ENCODE measurements at places on chromosomes 2 and 18. TPM values are rescaled to one million over a fixed set of nuclear protein-coding genes. Genes with fewer than 3 reads are reported as not detected.

DNA sequence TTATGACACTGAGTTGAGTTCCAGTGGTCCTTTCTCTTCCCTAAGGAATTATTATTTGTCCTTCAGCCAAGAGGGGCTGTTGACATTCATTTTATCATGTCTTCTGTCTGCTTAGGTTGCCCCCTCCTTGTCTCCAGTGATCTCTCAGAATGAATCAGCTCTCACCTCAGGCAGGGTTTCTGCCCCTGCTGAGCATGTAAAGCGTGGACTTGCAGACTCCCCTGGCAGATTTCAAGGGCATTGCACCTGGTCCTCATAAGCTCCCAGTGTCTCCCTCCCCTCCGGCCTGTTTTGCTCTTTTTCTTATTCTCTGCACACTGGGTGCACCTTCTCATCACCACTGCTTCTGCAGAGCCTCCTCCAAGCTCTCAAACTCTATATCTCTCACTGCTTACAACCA is 188.4 kb downstream of the KCNS3 start:
- no peak for DNase-seq
- peaks cover 8% of the 10 kb centered on the region for H3K4me1 ChIP-seq
- H3K27me3 ChIP-seq: no peaks in the 10 kb centered on the region

DNA sequence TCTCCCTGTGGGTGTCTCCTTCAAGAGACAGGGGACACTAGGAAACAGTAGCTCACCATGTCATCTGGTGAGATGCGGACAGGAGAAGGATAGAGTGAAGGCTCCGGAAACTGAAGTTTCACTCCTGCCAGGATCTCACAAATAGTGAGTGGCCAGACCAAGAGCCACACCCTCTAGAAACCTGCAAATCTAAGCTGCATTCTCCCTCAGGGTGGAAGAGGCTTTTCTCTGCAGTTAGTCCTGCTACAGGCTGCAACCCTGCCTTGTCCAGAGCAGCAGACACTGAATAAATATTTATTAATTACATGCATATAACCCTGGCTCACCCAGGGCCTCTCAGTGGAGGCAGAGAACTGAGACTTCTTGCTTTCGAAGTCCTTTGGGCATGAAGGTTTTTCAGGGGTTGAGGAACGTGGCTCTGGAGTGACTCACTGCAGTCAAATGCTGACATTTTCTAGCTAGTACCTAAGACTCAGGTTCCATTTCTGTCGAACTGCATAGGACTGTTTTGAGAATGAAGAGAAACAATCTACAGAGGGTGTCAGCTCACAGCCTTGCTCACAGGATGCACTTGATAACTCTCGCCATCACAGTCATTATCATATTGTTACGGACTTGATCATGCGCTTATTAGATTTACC is 87.3 kb downstream of the ACTR2 start:
- no peak overlapping the region for H3K4me3 ChIP-seq
- no peaks in the 10 kb centered on the region for H3K27me3 ChIP-seq
- no peak overlapping the region for H3K27ac ChIP-seq
- peaks cover 17% of the 10 kb centered on the region for H3K36me3 ChIP-seq
- no peak for DNase-seq

GRCh38 chr2:169509298-169509885 is at the start of gene KLHL41:
Gene KLHL41 (plus strand): TSS chr2:169509702. CDS start chr2:169509779, 77 bp downstream.
- no peak within 1 kb of the TSS for H3K4me3 ChIP-seq
- H3K27me3 ChIP-seq: no peaks in the 10 kb centered on the region
- H3K27ac ChIP-seq: peak within 1 kb of the TSS; percentile 3
- H3K4me1 ChIP-seq: peaks cover 7% of the 10 kb centered on the region

GRCh38 chr2:226869371-226869770 is 33.5 kb downstream of the RHBDD1 start:
- no peak overlapping the region for H3K4me3 ChIP-seq
- DNase-seq: no peak
- H3K36me3 ChIP-seq: peaks cover 53% of the 10 kb centered on the region
- H3K27ac ChIP-seq: no peak overlapping the region
- no peaks in the 10 kb centered on the region for H3K27me3 ChIP-seq
- H3K4me1 ChIP-seq: no peaks in the 10 kb centered on the region

SNED1 gene
- 22.7 TPM for total RNA-seq

GRCh38 chr2:128502200-128502599 is 183.5 kb upstream of the HS6ST1 start:
- H3K4me3 ChIP-seq: no peak overlapping the region
- no peaks in the 10 kb centered on the region for H3K27me3 ChIP-seq
- H3K4me1 ChIP-seq: no peaks in the 10 kb centered on the region
- H3K36me3 ChIP-seq: no peaks in the 10 kb centered on the region
- no peak for DNase-seq

ABCB11 gene
- not detected for total RNA-seq

GRCh38 chr2:169979025-169979424 is 151.8 kb downstream of the UBR3 start:
- peaks cover 14% of the 10 kb centered on the region for H3K36me3 ChIP-seq
- no peaks in the 10 kb centered on the region for H3K27me3 ChIP-seq
- H3K27ac ChIP-seq: no peak overlapping the region

ACTG2 gene
- 937 TPM for total RNA-seq

- H3K36me3 ChIP-seq: no peaks in the 10 kb centered on the region
- no peaks in the 10 kb centered on the region for H3K4me1 ChIP-seq
- no peak overlapping the region for H3K4me3 ChIP-seq
Observed at GRCh38 chr2:200756618-200757321, 54.9 kb upstream of the BZW1 start.

- no peak overlapping the region for H3K4me3 ChIP-seq
- DNase-seq: peak; percentile 9
- no peak overlapping the region for H3K27ac ChIP-seq
- H3K27me3 ChIP-seq: peaks cover 6% of the 10 kb centered on the region
- peaks cover 18% of the 10 kb centered on the region for H3K4me1 ChIP-seq
- no peaks in the 10 kb centered on the region for H3K36me3 ChIP-seq
Observed at GRCh38 chr2:240921995-240922244, 15.8 kb downstream of the CROCC2 start.

METAP1D gene
- 8.9 TPM for total RNA-seq

MERTK gene
- total RNA-seq: 14.0 TPM

PER2 gene
- total RNA-seq: 20.9 TPM

GRCh38 chr2:109196081-109196875 is 67.3 kb downstream of the SH3RF3 start:
- peaks cover 6% of the 10 kb centered on the region for H3K4me1 ChIP-seq
- H3K27me3 ChIP-seq: no peaks in the 10 kb centered on the region
- no peak for DNase-seq
- no peaks in the 10 kb centered on the region for H3K36me3 ChIP-seq

DNA sequence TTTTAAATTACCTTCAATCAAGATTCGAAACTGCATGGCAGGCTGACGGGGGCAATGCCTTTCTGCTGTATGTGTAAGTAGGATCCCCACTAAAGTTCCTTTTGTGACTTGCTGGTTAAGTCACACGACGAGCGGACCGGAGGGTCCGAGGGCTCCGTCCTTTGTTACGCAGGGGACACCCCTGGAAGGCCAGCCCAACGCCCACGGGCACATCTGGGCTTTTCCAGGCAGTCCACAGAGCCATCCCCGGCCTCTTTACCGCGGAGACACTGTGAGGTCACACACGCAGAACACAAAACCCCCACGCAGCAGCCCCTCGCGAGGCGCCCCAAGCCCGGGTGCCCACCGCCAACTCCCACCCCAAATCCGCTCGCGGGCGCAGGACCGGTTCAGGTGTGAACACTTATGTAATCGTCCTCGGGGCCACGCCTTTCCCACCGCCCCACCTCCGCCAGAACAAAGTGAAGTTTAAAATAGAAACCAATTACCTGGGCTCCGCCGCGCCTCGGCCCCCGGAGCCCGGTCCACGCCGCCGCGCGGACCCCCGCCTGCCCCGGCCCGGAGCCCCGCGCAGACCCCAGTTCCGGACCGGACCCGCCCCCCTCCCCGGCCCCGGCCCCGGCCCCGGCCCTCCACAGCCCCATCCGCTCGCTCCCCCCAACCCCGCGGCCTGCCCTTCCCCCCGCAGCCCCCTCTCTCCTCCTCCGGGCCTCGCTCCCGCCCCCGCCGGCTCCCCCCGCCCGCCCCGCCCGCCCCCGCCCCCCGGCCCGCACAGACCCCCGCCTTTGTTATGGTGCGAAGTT is 4.2 kb downstream of the ZNF516 start:
- H3K36me3 ChIP-seq: no peaks in the 10 kb centered on the region
- DNase-seq: peak; percentile 76
- peak overlapping the region; percentile 77 for H3K27ac ChIP-seq
- H3K4me1 ChIP-seq: peaks cover 72% of the 10 kb centered on the region

DNA sequence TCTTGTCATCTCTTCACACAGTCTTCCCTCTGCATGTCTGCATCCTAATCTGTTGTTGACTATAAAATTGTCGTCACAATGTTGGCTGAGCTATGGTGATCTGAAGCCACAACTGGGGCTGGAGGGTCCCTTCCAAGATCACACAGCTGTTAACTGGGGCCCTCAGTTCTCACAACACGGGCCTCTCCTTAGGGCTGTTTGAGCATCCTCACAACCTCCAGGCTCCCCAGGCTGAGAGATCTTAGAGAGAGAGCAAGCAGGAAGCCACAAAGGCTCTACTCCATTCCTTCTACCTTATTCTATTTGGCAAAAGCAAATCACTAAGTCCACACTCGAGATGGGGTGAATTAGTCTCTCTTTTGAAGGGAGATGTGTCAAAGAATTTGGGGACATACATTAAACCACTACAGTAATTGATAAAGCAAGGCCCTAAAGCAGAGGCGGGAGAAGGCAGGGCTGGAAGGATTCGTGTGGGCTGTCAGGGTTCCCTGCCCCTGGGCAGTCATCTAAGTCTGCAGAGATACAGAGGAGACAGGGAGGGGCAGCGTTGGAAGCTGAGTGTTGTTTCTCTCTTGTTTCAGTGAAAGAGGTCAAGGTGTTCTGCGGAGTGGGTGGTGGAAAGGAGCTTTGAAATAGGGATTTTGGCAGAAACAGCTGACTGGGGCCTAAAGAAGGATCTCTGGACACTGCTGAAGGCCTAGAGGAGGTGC is 15.9 kb downstream of the MYO7B start:
- no peaks in the 10 kb centered on the region for H3K36me3 ChIP-seq
- DNase-seq: no peak
- no peak overlapping the region for H3K27ac ChIP-seq
- no peaks in the 10 kb centered on the region for H3K4me1 ChIP-seq
- H3K27me3 ChIP-seq: no peaks in the 10 kb centered on the region

- no peak overlapping the region for H3K27ac ChIP-seq
- DNase-seq: no peak
- no peaks in the 10 kb centered on the region for H3K27me3 ChIP-seq
- no peaks in the 10 kb centered on the region for H3K36me3 ChIP-seq
Observed at GRCh38 chr18:76691800-76692199, 130.6 kb upstream of the ZNF236 start.

SGO2 gene
- 0.58 TPM for total RNA-seq

GRCh38 chr2:74269667-74270066 is 71.3 kb downstream of the MTHFD2 start:
- H3K27me3 ChIP-seq: no peaks in the 10 kb centered on the region
- no peaks in the 10 kb centered on the region for H3K4me1 ChIP-seq
- no peak for DNase-seq
- H3K36me3 ChIP-seq: no peaks in the 10 kb centered on the region
- no peak overlapping the region for H3K4me3 ChIP-seq
